T-helper 1 cell (primary cell): ENCODE measurements at places on chromosomes 2 and 18.

DNA sequence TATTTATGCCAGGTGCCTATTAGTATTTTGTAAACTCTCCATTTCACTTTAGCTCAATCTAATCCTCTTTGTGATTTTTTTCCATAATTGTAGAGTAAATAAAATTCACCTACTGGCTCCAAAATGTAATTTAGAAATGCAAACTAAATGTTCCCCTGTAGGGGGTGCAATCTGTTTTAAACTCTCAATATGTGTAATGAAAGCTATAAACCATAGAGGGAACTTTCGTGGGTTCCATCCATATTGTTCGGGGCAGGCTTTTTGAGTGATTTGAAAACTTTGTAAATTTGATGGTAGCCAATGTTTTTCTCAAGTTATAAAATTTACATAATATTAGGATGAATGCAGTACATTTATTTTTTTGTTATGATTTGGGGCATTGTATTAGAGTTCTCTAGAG is 49.4 kb downstream of the TSPYL6 start:
- no peak for DNase-seq

DNA sequence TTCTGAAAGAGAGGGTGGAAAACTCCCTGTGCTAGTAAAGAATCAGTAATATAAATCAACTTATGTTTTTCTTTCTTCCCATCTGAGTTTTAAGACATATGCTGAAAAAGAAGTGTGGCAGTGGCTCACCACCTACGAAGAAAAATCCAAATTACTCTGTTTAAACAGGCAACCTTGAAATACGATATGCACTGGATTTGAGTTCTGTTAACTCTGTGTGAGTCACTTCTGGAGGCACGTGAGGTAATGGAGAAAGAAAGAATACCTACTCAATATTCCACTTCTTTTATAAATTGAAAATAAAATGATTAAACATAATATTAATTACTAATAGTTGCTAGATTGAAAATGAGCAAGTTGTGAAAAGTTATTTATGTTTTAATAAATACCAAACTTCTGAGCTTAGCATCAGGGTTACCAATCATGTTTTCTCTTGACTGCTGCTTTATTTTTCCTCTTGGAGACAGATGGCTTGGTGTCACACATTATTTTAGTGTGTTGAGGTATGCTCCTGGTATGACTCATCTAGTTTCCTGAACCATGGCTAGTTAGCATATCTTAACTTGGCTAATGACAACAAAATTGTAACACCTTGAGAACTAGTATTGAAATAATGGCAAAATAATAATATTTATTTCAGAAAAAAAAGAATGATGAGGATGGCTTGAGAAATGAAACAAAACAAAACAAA is 1705.5 kb upstream of the PIK3C3 start:
- no peak for DNase-seq

GRCh38 chr2:158317642-158318041 is 138.9 kb downstream of the CCDC148 start:
- DNase-seq: no peak

GRCh38 chr2:239811806-239812560 is 213.2 kb downstream of the NDUFA10 start:
- DNase-seq: no peak

DNA sequence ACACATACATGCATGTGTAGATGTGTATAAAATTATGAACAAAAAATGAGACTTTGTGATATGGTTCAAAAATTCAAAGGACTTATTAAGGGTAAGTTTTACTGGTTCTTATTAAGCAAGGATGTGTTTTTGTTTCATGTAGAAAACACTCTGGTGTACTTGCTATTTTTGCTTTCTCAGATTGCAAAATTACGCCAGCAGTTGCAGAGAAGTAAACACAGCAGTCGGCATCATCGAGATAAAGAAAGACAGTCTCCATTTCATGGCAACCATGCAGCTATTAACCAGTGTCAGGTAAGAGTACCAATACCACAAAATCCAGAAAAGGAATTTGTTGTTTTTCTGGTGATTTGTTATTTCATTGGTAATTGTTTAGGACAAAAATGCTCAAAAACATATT is 91.3 kb downstream of the FAM117B start:
- no peak for DNase-seq

- DNase-seq: no peak
Observed at GRCh38 chr2:65064728-65065552, 8.7 kb downstream of the CEP68 start.

DNA sequence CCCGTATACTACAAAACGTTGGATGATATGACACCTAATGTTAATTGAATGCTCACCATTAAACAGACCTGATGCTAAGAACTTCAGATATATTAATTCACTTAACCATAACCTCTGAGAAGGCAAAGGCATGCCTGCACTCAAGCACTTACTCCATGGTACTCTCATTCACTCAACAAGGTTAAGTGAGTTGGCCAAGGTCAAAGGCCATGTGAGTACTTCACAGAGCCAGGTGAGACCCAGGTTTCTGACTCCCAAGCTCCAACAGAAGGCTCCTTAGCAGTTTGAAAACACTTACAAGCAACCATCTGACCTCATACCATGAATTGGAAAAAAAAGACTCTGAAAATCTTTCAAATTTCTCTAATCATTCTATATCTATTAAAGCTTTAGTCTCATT is 198.8 kb downstream of the L3MBTL4 start:
- DNase-seq: no peak

GRCh38 chr2:217794133-217794986 is 208.4 kb downstream of the TNS1 start:
- DNase-seq: no peak

DNA sequence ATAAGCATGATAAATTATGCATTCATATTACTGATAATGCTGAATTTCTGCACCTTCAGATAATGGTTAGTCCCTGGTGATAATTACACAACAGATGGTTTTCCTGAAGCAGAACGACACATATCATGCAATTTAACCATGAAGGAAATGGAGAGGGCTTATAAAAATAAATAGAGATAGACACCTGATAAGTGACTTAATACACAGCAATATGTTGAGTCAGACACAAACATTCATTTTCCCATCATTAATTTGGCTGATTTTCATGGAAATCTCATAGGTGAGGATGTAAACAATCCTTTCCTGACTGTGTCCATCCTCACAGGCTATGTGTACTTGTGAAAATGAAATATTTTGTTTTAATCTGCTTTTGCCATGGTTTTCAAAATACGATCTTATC is 36.9 kb upstream of the DSEL start:
- DNase-seq: no peak

DNA sequence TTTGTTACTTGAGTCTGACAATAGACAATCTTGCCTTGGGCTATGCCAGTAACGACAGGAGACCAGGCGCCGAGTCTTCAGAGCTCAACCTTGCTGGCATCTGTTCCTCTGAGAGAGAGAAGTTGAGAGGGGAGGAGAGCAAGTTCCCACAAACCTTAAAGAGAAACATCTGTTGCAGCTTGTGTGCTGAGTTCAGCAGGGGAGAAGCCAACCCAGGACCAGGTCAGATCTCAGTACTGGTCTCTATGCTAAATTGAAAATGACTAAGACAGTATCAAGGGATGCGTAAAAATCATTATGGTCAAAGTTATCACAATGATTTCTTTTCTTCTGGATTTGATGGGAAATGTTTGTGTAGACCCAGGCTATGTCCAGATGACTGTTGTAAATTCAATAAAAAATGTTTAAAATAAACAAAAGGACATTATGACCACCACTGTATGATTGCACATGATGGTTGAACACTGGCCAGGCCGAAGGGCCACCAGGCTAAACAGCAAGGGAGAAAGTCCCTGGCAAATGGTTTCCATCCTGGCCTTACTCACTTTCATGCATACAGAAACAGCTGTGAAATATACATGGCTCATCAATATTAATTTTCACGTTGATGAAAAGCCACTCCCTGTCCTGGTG is 100.3 kb upstream of the PMAIP1 start:
- no peak for DNase-seq
